CD4-positive, alpha-beta T cell (primary cell): ENCODE measurements at places on chromosomes 4 and X. TPM values are rescaled to one million over a fixed set of nuclear protein-coding genes. Genes with fewer than 3 reads are reported as not detected.

- no peaks in the 10 kb centered on the region for H3K4me1 ChIP-seq
- no peak for DNase-seq
- no peaks in the 10 kb centered on the region for H3K27me3 ChIP-seq
- H3K4me3 ChIP-seq, result no peak overlapping the region
Measured at GRCh38 chr4:93031431-93032098, 727.8 kb downstream of the GRID2 start.

GRCh38 chr4:122798917-122799316 lies 27.7 kb upstream of the FGF2 start:
- no peak for DNase-seq
- H3K27ac ChIP-seq, result no peak overlapping the region
- H3K4me1 ChIP-seq, result no peaks in the 10 kb centered on the region
- no peak overlapping the region for H3K4me3 ChIP-seq

GRCh38 chr4:117560329-117560728 lies 474.0 kb upstream of the NDST3 start:
- H3K27me3 ChIP-seq, result no peaks in the 10 kb centered on the region
- DNase-seq, result no peak
- H3K36me3 ChIP-seq, result no peaks in the 10 kb centered on the region
- H3K27ac ChIP-seq, result no peak overlapping the region

DNA sequence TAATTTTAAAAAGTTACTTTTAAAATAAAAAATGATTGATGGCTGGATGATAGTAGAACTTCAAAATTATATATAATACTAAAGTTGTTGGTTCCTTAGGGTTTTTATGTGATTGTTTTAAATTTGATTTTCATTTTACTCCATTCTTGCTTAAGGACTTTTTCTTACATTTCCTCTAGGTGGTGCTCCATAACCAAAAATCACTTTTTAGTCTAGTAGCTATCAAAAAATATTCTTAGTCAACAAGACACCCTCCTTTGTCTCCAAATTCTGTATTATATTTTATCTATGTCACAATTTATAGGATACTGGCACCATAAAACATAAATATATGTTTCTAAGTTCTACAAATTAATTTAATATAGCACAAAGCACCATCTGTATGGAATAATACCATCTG lies 67.2 kb upstream of the BRWD3 start:
- no peak for DNase-seq
- no peak overlapping the region for H3K27ac ChIP-seq

The TMEM175 gene
- 51.3 TPM for total RNA-seq

The LIN54 gene
- 12.1 TPM for total RNA-seq

GRCh38 chrX:145502670-145503069 lies 255.4 kb downstream of the SPANXN1 start:
- H3K27ac ChIP-seq, result no peak overlapping the region
- no peak for DNase-seq
- H3K27me3 ChIP-seq, result no peaks in the 10 kb centered on the region
- no peaks in the 10 kb centered on the region for H3K4me1 ChIP-seq

The KIAA1210 gene
- total RNA-seq, result not detected
